Activated CD8-positive, alpha-beta memory T cell treated with anti-CD3 and anti-CD28 coated beads, Interleukin-2, amount 10 ng/mL, durations not matched to agents 7 days and 5 days (primary cell): ENCODE measurements at places on chromosomes 6 and 20.

DNA sequence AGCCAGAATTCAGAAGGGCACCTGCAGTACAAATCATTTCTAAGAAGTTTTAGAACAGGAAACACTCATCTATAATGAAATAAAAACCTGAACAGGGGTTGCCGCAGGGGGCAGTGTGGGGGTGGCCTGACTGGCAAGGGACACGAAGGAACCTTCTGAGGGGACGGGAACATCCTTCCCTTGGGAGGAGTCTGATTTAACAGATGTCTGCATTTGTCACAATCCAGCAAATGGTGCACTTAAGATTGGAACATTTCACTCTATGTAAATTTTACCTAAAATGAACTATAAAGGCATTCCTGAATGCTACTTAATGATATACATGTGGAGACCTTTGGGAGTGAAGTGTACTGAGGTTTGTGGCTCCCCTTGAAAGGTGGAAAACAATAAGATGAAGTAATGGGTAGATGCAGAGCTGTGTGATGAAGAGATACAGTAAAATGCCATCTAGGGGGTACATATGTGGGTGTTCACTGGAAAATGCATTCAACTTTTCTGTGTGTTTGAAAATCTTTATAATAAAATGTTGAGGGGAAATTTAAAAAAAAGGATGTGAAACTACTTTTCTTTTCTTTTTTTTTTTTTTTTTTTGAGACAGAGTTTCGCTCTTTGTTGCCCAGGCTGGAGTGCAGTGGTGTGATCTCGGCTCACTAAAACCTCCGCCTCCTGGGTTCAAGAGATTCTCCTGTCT is 89.5 kb downstream of the SNX5 start:
- peak; percentile 47 for DNase-seq

- DNase-seq, result no peak
These were observed 66.6 kb downstream of the BMP7 start for GRCh38 chr20:57199656-57200405.

DNA sequence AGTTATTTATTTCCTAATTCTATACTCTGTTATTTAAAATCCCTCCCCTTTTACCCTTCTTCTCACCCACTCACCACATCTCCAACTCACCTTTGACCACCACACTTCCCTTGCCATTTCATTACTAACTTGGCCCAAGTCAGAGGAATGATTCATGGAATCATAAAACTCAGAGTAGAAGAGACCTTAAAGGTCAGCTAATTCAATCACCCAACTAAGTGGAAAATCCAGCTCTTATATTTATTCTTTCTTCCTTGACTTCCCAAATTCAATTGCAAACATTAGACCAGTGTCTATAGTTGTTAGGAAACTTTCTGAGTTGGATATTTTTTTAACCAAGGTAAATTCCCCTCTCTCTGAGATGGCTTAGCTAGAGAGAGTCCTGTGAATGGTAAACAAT is 26.5 kb upstream of the HEY2 start:
- no peak for DNase-seq

GRCh38 chr20:63486300-63486855 is 12.5 kb downstream of the EEF1A2 start:
- no peak for DNase-seq

DNA sequence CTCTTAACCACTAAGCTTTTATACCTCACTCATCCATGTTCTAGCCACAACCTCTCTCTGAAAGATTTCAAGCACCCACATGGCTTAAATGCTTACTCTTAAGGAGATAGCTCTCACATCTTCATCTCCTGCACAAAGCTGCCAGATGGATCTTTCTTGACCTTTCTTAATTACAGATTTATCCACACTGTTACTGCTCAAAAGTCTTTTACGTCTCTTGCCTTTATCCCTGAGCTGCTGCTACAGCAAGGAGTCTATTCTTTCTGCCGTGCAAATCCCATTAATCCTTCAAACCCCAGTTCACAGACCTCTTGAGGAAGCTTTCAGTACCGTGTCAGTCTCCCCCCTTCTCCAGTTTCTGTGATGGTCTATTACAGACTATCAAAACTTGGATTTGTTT is 54.6 kb downstream of the B4GALT5 start:
- DNase-seq, result no peak

DNA sequence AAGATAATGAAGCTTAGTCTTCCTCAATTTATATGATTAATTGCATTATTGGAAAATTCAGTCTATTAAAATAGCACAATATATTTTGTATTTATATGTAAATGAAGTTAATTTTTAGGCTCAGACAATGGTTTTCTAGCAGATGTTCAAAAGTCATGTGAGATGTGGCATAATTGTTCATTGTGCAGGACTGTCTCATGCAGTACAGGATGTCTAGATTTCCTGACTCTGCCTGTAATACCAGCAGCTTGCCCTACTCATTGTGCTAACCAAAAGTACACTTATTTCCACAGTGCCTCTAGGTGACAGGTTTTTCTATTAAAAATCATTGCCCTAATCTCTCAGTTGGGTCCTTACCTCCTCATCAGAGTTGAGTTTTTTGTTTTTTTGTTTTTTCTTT is 12.4 kb downstream of the RALGAPB start:
- DNase-seq, result no peak

GRCh38 chr20:5933802-5934436 is 16.4 kb downstream of the TRMT6 start:
- DNase-seq, result no peak

DNA sequence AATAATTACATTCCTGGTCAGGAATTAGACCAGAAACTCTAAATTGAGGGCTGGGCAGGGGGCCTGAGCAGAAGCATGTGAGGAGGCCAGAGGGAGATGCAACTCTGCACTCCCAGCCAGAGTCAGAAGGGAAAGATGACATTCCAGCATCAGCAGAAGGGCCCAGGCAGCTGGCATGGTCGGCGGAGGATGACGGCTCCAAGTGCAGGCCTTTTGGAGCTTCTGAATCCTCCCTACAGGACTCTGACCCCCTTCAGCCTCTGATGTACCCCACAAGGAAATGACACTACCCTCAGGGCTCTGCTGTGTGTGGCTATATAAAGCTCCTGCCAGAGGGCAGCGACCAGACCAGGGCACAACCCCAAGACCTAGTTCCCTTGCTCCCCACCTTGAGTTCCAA is 1.9 kb downstream of the LRFN2 start:
- DNase-seq, result no peak
